Ascending aorta (tissue), 2 donors: ENCODE measurements at places on chromosomes 6 and 20. TPM values are rescaled to one million over a fixed set of nuclear protein-coding genes. Genes with fewer than 3 reads are reported as not detected.

Gene TMEM200A
- total RNA-seq: 3.6 TPM

DNA sequence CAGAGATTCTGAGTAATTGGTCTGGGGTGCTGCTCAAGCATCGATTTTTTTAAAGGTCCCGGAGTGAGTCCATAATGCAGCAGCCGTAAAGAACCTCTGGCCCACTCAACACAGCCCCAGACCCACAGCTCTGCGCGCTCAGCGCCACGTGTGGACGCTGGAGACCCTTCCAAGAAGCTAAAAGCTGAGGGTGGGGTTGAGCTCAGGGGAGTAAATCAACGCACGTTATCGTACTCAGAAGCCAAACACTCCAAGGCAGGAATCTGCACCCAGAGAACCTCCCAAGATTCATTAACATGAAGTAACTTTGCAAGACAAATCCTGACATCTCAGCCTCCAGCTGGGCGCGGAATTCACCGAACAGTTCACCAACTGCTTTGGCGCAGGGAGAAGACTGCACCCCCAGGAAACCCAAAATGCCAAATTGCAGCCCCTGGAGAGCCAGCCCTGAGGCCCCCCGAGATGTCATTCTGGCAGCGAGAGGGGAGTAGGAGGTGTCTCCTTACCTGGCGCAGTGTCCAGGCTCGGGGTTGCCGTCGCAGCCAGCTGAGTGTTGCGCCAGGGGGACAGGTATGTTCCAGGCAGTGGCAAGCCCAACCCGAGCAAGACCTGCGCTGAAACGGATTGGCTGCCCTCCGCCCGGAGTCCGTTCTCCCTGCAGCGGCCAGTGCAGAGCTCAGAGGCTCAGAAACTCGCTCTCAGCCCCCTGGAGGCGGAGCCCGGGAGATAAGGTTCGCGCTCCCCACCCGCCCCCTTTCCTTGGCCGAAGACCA lies at the start of gene COL21A1:
TSS of gene COL21A1 (minus strand) at position 700 of the 773 bp plus-strand sequence. CDS start 64,962 bp downstream, outside the sequence.
- H3K36me3 ChIP-seq: no peaks in the 10 kb centered on the region
- H3K4me3 ChIP-seq: peak within 1 kb of the TSS; percentile 81
- DNase-seq: peak; percentile 90
- no peaks in the 10 kb centered on the region for H3K27me3 ChIP-seq
- no peaks in the 10 kb centered on the region for H3K4me1 ChIP-seq

DNA sequence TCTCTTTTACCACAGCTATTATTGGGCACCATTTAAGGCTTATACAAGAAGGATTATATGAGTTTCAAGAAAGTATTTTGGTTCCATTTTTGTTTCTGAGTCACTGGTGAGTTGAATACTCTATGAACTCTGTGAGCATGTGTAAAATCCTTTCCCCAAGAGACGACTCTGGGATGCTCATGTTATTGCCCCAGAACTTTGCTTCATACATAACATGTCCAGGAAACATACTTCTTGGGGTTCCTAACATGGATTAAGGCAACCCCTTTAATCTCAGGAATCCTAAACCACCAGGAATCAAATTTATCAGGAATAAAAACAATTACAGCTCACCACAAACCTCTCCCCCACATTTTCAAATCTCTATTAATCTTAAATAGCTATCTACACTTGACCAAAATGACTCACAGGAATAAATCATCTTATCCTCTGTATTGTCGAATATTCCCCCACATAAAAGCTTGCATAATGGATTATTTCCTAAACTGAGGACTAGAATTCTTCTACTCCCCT lies 117.5 kb upstream of the COL21A1 start:
- no peaks in the 10 kb centered on the region for H3K4me1 ChIP-seq
- H3K27ac ChIP-seq: no peak overlapping the region
- no peaks in the 10 kb centered on the region for H3K36me3 ChIP-seq

- H3K27ac ChIP-seq: no peak overlapping the region
- H3K4me1 ChIP-seq: peaks cover 48% of the 10 kb centered on the region
- H3K36me3 ChIP-seq: no peaks in the 10 kb centered on the region
- H3K4me3 ChIP-seq: no peak overlapping the region
- DNase-seq: no peak
- H3K27me3 ChIP-seq: no peaks in the 10 kb centered on the region
These were observed 36.9 kb downstream of the B4GALT5 start for GRCh38 chr20:49676581-49677291.

Gene SLCO4A1
- 160 TPM for total RNA-seq

GRCh38 chr6:7907159-7907558 lies 3.4 kb downstream of the TXNDC5 start:
- H3K27me3 ChIP-seq: no peaks in the 10 kb centered on the region
- no peak overlapping the region for H3K4me3 ChIP-seq
- no peak overlapping the region for H3K27ac ChIP-seq
- no peak for DNase-seq

- DNase-seq: peak; percentile 39
- no peak overlapping the region for H3K27ac ChIP-seq
- no peak overlapping the region for H3K4me3 ChIP-seq
- no peaks in the 10 kb centered on the region for H3K36me3 ChIP-seq
- H3K27me3 ChIP-seq: no peaks in the 10 kb centered on the region
These were observed 27.0 kb downstream of the PSMG4 start for GRCh38 chr6:3285732-3286131.

DNA sequence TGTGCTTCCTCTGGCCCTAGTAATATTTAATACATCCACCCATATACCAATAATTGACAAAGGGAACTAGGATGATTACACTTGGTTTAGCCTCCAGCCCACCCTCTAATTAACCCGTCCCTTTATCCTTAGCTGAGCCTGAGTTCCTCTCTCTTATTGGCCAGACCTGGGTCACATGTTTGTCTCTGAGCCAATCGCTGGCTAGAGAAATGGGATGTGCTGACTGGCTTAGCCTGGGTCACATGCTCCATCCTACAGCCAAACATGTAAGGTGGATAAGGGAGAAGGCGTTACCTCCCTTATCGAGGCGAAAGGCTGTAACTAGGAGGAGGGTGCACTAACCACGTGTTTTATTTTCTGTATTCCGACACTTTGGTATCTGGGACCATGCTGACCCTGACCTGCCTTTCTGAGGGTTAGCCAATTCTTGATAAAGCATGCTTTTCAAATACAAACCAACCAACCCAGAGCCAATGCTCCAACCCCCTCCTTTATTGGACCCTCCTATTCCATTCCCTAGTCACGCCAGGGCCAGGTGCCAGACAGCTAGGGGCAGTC lies 262.7 kb downstream of the PREX1 start:
- no peak overlapping the region for H3K27ac ChIP-seq
- no peaks in the 10 kb centered on the region for H3K36me3 ChIP-seq
- DNase-seq: no peak
- H3K4me1 ChIP-seq: no peaks in the 10 kb centered on the region
- no peak overlapping the region for H3K4me3 ChIP-seq
